KBM-7 (cell line): ENCODE measurements at places on chromosomes 6 and 20.
A peak's percentile ranks its signal among the peaks of the same experiment; 100 is the strongest.

- DNase-seq = no peak
Observed at GRCh38 chr6:57216235-57217101, 5.6 kb downstream of the RAB23 start.

GRCh38 chr6:155256122-155256795, 7.6 kb upstream of the CLDN20 start:
- no peak for DNase-seq

DNA sequence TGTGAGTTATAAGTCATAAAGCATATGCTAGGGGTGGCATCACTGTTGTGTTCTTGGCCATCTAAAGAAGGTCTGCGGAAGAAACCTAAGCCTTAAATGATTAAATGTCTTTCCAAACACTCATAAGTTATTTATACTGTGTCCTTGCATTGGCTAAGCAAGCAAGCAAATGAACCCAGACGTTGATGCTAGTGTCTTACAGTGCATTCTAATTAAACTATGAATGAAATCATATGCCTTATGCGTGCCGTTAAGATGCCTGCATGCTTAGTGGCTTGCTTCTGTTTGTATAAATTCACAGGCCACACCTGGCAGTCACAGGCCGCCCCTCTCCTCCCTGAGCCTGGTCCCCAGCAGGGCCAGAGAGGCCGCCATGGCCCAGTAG, 49.9 kb downstream of the RIN2 start:
- no peak for DNase-seq

DNA sequence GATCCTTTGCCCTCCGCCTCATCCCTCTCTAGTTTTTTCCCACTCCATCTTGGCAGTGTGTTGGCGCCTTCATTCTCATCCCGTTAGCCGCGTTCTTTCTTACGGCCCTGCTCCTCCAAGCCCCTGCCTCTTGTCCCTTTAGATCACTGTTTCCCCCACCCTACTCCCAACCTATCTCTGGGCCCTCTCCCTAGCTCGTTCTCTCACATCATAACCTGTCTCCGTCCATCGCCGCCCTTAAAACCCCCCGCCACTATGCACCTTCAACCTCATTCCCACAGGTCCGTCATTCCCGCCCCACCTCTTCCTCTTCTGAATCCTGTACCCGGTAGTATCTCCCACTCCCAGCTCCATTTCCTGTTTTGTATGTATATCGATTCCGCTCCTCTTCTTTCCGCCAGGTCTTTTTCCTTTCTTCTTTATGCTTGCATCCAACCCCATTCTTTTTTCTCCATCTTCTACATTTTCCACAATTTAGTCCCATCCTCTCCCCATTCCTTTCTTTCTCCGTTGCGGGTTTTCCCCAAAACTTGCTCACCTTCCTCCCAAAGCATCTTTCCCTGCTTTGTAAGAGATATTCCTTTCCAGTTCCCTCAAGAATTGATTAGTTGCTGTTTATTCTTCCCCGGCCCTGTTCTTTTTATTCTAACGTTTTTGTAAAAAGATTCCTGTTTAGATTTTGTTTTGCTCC, 671 bp downstream of the EFHC1 start:
- DNase-seq = no peak

- no peak for DNase-seq
Observed at GRCh38 chr6:167266830-167267555, 24.1 kb upstream of the UNC93A start.

DNA sequence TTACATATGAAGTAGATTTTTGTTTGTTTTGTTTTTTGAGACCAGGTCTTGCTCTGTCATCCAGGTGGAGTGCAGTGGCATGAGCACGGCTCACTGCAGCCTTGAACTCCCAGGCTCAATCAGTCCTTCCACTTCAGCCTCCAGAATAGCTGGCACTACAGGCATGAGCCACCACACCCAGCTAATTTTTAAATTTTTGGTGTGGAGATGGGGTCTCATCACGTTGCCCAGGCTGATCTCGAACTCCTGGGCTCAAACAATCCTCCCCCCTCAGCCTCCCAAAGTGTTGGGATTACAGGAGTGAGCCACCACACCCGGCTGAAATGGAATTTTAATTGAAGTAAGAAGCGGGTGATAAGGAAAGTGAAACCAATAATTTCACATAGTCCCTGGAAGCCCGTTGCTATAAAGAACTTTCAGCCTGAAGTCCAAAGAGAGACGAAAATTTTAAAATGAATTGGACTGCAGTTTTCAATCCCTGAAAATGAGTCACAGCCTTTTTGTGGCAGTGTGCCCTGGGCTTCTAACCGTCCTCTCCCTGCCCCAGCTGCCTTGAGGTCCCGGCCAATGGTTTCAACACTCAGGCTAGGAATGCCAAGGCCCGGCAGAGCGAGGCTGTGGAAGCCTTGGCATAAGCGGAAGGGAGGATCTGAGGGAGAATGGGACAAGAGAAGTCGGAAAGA, 757 bp downstream of the RAET1E start:
- DNase-seq = no peak

DNA sequence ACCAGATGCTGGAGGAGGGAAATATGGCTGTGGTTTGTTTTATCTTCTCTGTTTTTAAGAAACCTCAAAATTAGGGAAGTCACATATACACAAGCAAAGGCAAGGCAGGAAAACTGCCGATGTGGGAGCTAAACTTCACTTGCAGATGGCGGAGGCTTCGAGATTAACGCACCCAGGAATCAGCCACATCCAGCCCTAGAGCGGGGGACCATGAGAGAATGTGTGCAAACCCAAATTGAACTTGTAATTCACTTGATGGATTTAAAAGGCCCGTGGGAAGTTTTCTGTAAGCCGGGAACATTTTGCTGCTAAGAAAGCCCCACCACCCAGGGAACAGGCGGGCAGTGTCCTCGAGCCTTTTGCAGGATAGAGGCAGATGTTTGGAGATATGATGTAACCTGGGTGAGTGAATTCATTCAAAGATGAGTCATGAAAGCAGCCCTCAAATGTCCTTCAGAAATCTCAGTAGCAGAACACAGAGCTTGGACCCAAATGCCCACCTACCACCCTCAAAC, 39.9 kb downstream of the PREX1 start:
- peak; percentile 90 for DNase-seq

DNA sequence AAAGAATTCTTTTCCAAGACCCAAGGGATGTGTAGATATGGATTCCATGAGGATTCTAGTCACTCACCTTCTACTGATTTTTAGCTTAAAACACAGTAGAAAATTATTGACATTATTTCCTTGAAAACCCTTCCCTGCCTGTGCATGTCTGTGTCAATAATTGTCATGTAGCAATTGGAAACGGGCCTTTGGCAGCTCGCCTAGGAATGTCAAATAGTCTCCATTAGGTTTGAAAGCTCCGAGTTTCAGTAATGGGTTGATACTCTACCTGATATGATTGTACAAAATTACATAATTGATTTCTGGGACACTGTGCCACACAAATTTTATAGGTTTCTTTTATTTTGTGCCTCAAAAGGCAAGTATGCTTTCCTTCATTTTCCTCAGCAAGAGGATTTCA, 515.2 kb upstream of the ARID1B start:
- DNase-seq = no peak

DNA sequence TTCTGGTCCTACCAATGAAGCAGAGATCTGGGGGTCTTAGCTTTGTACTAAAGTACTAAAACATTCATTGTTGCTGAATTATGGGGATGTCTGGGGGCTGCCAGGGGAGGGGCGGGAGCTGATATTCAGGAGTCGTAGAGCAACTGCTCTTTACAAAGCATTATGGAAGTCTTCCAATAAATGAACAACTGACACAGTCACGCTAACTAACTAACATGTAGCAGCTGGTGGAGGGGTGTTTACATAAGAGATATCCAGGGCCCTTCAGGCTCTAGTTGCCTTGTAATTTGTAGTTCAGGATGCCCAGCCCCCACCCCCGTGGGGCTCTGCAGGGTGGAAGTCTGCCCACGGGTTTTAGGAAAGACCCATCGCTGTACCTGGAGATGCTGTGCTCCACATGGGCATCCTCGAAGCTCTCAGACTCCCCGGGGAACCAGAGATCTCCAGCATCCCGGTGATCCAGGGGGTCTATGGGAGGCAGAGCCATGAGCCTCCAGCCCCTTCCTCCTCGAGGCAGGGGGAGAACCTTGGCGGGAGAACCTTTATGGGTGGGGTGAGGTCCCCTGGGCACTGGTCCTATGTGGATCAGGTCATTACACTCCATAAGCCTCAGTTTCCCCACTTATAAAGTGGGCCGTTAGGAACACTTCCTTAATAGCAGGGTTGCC, 3.4 kb downstream of the TREM2 start:
- no peak for DNase-seq

- DNase-seq = peak; percentile 66
Observed at GRCh38 chr6:710601-711571, 17.9 kb upstream of the EXOC2 start.

DNA sequence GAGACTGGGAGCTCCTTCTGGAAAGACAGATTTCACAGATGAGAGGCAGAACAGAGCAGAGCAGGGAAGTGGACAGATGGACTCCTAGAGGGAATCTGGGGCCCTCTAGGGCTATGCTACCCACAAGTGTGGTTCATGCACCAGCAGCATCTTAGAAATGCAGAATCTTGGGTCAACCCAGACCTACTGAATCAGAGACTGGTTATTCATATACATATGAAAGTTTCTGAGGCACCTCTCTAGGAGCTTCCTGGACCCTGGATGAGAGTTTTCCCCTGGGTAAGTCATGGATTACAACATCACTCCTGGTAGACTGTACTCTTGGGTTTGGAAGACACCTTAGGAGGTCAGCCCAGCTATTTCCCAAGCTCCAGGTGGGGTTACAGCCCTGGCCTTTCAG, 55.4 kb upstream of the SAYSD1 start:
- DNase-seq = no peak

GRCh38 chr20:45016089-45016671, 49.9 kb downstream of the STK4 start:
- DNase-seq = no peak
